ENCODE measurements at places on chromosomes 11 and 22. TPM values are rescaled to one million over a fixed set of nuclear protein-coding genes. Genes with fewer than 3 reads are reported as not detected.

DNA sequence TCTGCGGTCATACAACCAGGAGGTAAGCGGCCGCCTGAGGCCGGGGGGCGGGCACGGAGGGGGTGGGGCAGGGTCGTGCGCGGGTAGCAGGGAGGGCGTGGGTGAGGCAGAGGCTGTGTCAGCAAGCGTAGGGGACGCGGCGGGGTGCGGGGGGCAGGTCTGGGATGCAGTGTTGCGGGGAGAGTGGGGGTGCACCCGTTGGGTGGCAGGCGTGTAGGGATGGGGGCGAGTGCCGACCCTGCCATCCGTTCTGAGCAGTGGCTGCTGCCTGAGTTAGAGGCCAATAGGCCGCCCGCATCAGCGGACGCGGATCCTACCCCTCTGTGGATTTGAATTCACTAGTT, 1.4 kb downstream of the RIC8A start:
- H3K36me3 ChIP-seq = peaks cover 34% of the 10 kb centered on the region
- H3K4me3 ChIP-seq = peak overlapping the region; percentile 56
- no peaks in the 10 kb centered on the region for H3K27me3 ChIP-seq

DNA sequence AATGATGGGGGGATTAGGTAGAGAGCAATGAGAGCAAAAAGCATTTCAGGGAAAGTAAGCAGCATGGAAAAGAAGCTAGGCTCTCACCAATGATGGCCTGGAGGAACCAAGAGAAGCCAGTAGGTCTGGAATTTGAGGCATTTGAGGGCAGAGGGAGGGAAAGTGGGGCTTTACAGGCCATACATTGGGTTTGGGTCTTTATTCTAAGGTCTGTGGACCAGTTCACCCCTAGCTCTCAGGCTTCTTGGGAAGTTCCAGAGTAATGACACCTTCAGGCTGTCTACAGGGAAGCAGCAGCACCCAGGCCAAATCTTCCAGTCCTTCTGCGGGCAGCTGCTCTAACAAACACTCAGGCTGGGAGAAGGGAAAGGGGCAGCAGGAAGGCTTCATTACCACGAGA, 29.4 kb downstream of the ARFGAP2 start:
- H3K27ac ChIP-seq = no peak overlapping the region
- no peak for DNase-seq
- H3K36me3 ChIP-seq = no peaks in the 10 kb centered on the region
- no peak overlapping the region for H3K4me3 ChIP-seq

- peak overlapping the region; percentile 19 for H3K4me3 ChIP-seq
- no peak overlapping the region for H3K27ac ChIP-seq
- peaks cover 8% of the 10 kb centered on the region for H3K27me3 ChIP-seq
- DNase-seq = no peak
These were observed 35.7 kb upstream of the POLA2 start for GRCh38 chr11:65226103-65226442.

DNA sequence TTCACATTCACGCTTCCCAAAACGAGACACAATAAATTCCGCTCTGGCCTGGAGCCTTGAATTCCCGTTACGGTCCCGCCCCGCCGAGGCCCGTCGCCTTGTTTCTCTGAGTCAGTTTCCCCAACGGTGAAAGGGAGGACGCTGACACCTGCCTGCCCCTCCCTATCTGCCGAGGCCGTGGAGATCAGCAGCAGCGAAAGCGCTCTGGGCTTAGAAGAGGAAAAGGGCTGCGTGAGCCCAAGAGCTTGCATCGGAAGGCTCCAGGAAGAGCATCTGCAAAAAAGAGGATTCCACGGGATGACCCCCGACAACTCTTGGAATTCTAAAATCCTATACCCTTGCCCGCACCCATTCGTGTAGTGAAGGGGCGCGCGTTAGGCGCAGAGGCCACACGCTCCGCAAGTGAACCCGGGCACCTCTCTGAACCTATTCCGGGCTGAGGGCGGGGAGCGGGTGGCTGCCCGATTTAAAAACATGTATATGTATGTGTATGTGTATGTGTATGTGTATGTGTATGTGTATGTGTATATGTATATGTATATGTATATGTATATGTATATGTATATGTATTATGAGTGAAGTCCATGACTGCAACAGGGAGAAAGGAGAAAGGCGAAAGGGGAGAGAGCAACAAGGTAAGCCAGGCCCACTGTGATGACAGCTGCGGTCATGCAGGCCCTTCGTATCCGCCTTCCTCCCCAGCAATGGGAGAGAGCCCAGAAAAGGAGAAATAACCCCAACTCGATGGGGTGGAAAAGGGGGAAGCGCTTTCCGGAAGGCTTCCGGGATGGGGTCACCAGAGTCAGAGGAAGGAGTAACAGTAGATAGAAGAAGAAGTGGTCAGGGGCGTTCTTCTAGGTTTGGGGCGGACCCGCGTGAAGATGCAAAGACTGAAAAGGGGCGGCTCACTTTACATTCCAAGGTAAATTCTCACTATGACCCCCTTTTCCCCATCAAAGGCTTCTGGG, 948 bp upstream of the MRTFA start:
- peak overlapping the region; percentile 41 for H3K27ac ChIP-seq
- peak overlapping the region; percentile 52 for H3K4me3 ChIP-seq
- H3K4me1 ChIP-seq = no peaks in the 10 kb centered on the region
- no peaks in the 10 kb centered on the region for H3K36me3 ChIP-seq

DNA sequence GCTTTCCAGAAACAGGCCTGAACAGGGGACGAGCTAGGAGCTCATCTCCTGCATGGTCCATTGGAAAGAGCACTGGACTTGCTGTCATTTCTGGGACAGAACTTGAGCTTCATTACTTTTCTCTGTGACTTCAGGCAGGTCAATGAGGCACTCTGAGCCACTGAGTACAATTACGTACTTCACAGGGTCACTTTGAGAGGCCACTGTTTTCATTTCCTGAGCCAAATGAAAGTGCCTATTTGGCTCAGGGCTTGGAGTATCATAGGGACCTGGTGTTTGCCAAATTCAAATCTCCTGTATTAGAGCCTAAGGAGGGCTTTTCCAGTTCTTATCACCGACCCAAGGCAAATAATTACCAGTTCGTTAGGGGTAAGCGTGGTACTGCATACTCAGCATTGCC, 319.3 kb downstream of the CADM1 start:
- H3K27me3 ChIP-seq = no peaks in the 10 kb centered on the region
- DNase-seq = no peak
- no peak overlapping the region for H3K27ac ChIP-seq
- no peaks in the 10 kb centered on the region for H3K36me3 ChIP-seq
- no peak overlapping the region for H3K4me3 ChIP-seq
- H3K4me1 ChIP-seq = peaks cover 20% of the 10 kb centered on the region

DNA sequence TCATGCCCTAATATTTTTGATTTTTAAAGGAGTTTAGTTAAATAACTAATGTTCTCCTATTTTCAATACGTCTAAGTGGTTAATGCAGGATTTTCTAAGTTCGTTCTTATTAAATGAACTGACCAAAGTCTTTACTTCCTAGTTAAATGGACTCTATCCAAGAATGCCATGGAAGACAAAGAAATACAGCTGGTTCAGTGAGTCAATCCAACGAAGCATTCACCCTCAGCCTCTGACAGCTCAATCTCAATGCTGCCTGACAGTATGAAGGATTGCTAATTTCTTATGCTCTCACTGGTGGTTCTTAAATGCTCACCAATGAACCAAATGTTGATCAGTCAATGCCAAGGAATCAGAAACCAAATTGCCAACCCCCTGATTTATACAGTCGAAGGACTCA, 219.4 kb downstream of the CADM1 start:
- DNase-seq = no peak
- H3K36me3 ChIP-seq = no peaks in the 10 kb centered on the region
- no peak overlapping the region for H3K27ac ChIP-seq
- no peaks in the 10 kb centered on the region for H3K27me3 ChIP-seq
- no peak overlapping the region for H3K4me3 ChIP-seq

DNA sequence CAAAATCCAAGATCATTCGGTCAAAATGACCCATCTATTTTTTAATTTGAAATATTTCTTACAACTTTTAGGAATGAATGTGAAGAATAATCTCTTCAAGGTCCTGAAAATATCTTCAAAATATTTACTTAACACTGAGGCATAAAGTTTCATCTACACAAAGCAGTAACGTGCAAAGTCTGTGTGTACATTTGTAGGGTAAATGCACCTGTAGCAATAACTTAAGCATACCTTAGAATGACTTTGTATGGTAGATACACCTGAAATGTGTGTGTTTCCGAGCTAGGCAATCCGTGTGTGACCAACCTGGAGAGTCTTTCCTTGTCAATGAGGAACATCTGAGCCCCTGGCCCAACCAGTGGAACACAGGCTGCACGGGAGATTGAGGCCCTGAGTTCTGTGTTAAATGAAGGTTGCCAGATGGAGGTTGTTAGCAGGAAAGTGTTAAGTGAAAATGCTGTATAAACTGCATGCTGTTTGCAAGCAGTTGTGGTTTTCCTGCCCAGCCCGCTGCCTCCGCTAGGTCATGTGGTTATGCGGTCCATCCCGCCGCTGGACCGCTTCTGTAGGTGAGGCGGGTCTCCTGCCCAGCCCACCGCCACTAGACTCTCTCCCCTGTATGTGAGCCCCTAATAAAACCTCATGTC, 7.6 kb upstream of the CTR9 start:
- no peak overlapping the region for H3K27ac ChIP-seq
- DNase-seq = no peak
- H3K27me3 ChIP-seq = no peaks in the 10 kb centered on the region
- no peaks in the 10 kb centered on the region for H3K36me3 ChIP-seq
- H3K4me3 ChIP-seq = no peak overlapping the region
- H3K4me1 ChIP-seq = peaks cover 3% of the 10 kb centered on the region

DNA sequence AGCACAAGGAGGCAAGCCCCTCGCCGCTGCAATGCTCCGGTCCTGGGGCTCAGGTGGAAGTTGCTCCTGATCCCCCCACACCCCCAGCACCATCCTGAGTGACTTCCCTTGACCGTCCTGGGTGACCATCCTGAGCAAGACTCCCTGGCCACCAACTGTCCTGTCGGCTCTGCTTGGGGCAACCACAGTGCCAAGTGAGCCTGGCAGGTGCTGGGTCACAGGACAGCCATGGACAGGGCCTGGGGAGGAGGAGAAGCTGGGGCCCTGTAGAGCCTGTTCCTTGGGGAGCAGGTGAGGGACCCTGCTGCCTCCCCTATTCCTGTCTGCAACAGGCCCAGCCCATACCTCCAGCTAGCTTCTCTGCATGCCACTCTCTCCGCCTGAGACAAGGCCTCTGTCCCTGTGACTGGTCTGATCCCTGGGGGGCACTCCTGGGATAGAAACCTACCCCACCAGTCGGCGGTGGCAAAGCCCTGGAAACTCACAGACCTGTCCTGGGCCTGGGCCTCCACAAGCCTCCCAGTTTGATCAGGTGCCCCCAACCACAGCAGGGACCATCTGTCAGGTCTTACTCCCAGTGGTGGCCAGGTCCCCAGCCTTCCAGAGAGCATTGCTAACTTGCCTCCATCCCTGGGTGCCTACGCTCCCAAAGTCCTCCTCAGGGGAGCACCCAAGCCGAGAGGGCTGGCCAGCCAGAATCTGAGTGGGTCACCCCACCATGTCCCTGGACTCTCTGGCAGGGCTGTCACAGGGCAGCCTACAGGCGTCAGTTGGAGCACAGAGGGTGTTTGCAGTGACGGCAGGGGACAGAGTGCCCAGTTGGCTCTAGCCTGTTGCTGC, 68.7 kb upstream of the WNT7B start:
- H3K36me3 ChIP-seq = no peaks in the 10 kb centered on the region
- no peak overlapping the region for H3K27ac ChIP-seq
- H3K4me3 ChIP-seq = no peak overlapping the region
- no peak for DNase-seq

DNA sequence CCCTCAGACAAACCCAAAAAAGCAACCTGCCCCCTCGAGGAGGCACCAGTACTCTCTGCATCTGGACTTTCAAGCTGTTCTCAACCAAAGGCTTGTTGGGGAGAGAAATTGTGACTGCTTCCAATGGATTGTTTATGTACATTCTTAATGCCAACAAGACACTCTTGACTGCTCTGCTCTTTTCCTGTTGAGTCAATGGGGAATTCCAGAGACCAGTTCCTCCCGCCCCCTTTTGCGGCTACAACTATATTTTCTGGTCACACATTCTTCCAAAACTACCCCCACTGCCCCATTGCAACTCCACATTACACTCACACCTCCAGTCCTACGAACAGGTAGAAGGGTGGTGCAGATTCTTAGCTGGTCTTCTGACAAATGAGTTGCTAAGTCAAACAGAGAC, 187.0 kb downstream of the DSCAML1 start:
- H3K36me3 ChIP-seq = no peaks in the 10 kb centered on the region
- H3K27me3 ChIP-seq = no peaks in the 10 kb centered on the region
- DNase-seq = no peak
- H3K4me3 ChIP-seq = no peak overlapping the region
- H3K4me1 ChIP-seq = peaks cover 6% of the 10 kb centered on the region

- no peaks in the 10 kb centered on the region for H3K36me3 ChIP-seq
- H3K27me3 ChIP-seq = peaks cover 9% of the 10 kb centered on the region
- peak; percentile 26 for DNase-seq
These were observed 89.6 kb downstream of the CSNK2A3 start for GRCh38 chr11:11263238-11264005.

DNA sequence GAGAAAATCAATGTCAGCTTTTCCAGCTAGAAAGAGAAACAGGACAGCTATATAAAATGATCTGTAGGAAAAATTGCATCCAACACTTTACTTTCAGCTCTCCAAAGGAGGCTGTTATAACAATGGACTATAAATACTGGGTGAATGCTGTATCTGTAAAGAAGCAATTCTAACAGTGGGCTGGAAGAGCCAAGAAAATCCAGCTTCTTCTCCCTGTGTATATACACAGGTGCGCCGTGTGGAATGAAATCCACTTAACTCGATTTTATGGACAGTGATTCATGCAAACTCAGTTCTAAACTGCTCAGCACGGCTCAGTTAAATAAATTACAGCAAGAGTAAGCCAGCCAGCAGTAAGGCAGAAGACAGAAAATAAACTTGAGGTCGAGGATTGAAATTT, 32.5 kb upstream of the LMO2 start:
- no peak overlapping the region for H3K4me3 ChIP-seq
- no peaks in the 10 kb centered on the region for H3K36me3 ChIP-seq
- no peak overlapping the region for H3K27ac ChIP-seq
- no peaks in the 10 kb centered on the region for H3K4me1 ChIP-seq

DNA sequence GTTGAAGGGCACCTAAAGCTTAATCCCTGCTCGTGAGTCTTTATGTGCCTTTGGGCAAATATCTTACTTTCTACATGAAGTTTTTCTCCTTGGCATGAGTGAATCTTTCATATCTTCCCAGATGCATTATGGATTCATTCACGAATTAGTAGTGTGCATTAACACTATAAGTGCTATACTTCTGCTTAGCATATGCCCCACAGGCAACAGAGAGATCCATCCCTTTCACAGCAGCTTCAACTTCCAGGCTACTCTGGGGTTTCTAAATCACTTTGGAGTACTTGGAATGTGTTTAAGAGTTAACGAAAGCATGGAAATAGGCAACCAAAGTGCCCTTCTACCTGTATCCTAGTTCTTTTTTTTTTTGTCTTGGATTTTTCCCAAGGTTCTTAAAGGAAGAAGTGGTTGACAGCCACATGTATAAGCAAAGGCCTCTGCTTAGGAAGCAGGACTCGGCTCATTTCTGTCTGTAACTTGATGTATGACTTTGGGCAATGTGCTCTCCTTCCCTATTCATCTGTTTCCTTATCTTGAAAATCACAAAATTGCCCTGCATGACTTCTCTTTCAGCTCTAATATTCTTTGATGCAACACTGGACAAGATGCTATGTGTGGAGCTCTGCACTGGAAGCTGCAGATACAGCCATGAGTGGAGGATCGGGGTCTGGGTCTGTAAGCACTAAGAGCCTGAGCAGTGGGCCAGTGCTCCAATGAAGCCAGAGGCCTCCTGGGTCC, 54.5 kb upstream of the ME3 start:
- no peak overlapping the region for H3K27ac ChIP-seq
- no peaks in the 10 kb centered on the region for H3K36me3 ChIP-seq
- no peak overlapping the region for H3K4me3 ChIP-seq
- no peak for DNase-seq
- no peaks in the 10 kb centered on the region for H3K4me1 ChIP-seq
- no peaks in the 10 kb centered on the region for H3K27me3 ChIP-seq

RCE1 gene
- total RNA-seq = 24.4 TPM

GAS2 gene
- total RNA-seq = 9.6 TPM

TMEM134 gene
- 166 TPM for total RNA-seq

Measured in cardiac muscle cell (in vitro differentiated cells and primary cell).